Fibroblast of skin of scalp (primary cell): ENCODE measurements at places on chromosomes 4 and X.

DNA sequence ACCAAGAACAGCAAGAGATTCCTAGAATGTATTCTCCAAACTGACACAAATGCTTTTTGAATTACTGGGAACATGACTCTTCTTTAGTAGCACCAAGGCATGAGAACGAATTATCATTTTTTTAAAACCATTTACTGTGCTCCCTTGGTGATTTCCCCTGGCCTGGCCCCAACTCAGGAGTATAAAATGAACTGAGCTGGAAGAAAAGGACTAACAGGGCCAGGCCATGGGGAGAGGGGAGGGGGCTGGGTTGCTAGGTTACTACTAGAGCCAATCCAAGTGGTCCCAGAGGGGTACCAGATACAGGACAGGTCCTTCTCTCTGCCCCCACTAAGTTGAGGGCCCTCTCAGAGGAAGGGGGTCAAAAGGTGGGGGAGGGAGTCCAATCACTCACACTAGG, 23.1 kb downstream of the SASH3 start:
- no peak for DNase-seq

GRCh38 chr4:145351162-145351561, 130.5 kb upstream of the SMAD1 start:
- DNase-seq, result no peak

DNA sequence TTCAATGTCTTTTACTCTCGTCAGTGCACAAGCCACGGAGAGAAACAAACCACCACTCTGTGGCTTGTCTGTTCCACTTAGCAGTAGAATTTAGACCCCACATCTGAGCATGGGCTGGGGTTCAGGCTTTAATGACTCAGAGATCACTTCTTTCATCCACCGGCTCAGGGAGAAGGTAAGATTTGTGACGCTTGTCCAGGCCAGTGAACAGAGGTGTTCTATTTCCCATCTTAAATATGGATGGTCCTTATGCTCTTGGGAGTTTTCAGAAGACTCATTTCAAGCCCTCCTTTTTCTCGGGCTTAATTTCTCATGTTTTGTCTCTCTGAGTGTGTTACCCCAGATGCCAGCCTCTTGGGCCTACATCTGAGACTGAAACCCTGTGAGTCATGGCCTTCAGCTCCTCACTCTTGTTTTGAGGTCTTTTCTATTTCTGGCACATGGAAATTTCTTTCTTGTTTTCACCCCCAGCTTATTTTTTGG, 127.4 kb upstream of the SFRP2 start:
- DNase-seq, result peak; percentile 9

DNA sequence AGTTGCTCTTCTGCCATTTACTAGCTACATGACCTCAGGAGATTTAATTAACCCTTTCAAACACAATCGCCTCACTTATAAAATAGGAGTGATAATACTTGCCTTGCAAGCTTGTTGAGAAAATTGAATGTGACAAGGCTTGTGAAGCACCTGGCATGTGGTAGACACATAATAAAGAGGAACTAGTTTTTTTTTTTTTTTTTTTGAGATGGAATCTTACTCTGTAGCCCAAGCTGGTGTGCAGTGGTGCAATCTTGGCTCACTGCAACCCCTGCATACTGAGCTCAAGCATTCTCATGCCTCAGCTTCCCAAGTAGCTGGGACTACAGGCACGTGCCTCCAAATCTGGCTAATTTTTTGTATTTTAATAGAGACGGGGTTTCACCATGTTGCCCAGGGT, 73.7 kb upstream of the STIM2 start:
- no peak for DNase-seq

DNA sequence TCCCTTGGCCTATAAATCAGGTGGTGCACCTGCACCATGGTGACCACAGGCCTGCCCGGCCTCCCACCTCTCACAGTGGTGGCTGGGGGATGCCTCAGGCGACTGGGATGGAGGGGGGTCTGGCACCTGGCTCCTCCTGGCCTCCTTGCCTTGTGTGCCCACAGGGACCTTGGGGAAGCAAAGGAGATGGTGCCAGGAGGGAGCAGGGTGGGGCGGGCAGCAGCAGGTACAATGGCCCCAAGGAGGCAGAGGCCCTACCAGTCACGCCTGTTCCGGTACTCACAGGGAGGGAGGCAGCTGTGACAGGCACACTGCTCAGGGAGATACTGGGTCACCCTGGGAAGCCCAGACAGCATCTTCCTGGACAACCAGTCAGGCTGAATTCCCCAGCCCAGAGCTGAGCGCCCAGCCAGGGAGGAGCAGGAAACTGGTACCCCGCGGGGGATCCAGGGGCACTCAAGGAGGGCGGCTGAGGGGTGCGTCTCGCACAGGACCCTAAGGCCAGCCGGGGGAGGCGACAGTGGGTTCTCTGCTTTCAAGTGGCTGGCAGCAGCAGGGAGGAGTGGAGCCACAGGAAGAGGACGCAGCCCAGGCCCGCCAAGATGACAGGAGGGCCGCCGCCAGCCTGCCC, 1.2 kb upstream of the TREX2 start:
- no peak for DNase-seq

DNA sequence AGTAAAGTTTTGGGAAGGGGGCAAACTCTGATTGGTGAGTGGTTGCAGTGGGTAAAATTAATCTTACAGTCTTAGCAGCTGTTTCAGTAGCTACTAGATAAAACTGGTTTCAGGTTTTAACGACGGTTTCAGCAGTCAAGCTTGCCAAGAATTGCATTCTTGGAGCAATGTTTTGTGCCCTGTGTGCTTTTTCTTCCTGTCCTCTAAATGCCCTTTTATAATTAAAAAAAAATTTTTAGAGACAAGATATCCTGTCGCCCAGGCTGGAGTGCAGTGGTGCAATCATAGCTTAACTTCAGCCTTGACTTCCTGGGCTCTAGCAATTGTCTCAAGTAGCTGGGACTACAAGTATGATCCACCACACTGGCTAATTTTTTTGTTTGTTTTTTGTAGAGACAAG, 6.3 kb upstream of the PPEF2 start:
- DNase-seq, result no peak

DNA sequence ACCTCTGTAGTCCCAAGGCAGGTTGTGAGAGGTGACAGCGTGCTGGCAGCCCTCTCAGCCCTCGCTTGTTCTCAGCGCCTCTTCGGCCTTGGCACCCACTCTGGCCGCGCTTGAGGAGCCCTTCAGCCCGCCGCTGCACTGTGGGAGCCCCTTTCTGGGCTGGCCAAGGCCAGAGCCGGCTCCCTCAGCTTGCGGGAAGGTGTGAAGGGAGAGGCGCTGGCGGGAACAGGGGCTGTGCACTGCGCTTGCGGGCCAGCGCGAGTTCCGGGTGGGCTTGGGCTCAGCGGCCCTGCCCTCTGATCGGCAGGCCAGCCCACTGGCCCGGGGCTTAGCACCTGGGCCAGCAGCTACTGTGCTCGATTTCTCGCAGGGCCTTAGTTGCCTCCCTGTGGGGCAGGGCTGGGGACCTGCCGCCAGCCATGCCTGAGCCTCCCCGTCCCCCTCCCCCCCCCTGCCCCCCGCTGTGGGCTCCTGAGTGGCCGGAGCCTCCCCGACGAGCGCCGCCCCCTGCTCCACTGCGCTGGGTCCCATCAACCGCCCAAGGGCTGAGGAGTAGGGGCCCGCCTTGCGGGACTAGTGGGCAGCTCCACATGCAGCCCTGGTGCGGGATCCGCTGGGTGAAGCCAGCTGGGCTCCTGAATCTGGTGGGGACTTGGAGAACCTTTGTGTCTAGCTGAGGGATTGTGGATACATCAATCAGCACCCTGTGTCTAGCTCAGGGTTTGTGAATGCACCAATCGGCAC, 347.6 kb downstream of the KLHL13 start:
- no peak for DNase-seq

DNA sequence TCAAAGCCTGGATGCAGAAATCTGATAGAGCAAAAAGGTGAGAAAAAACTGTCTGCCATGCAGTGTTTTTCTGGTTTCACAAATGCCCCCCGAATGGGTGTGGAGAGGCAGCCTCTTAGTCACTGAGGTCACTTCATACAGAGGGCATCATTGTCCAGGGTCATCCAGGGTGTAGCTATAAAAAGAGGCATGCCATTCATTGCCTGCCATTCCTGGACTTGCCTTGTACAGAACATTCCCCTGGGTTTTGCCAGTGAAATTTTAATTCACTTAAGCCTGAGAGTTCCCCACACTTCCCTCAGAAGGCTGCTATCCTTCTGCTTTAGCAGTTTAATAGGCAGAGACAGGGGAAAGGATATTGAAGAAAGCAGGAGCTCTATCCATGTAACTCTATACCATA, 230.3 kb downstream of the UNC5C start:
- DNase-seq, result no peak

GRCh38 chr4:123415576-123415975, 19.0 kb downstream of the SPRY1 start:
- no peak for DNase-seq
